ENCODE measurements at places on chromosomes 3 and 15.

- DNase-seq = no peak
Observed at GRCh38 chr3:181721046-181721875, 9.5 kb downstream of the SOX2 start.

DNA sequence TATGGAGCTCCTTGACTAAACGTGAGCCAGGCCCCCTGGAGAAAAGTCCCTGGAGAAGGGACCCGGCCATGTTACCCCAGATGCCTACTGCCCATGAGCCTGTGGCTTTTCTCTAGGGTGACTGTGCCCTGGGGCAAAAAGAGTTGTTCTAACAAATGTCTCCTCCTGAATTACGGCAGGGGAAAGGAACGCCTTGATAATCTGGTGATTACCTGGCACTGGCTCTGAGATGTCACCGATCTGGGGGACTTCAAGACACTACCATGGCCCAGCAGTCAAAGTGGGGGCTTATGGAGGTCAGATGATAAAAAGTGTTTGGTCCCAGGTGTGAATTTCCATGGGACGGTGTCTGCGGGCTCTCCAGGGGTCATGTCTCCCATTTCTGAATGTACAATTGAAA is 140.7 kb downstream of the KLF13 start:
- DNase-seq = no peak

DNA sequence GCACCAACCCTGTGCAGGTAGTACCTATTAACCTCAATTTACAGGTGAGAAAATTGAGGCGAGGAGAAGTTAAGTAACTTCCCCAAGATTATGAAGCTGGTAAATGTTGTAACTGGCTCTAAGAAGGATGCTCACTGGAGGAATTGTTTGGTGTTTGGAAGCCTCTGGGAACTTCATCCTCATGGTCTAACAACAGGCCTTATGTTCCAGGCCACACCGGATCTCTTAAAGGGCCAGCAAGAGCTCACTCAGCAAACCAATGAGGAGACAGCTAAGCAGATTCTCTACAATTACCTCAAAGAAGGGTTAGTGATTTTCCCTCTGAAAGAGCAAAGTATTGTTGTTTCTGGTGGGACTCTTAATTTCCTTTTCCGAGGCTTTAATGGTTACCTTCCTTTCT is 63.9 kb downstream of the CGNL1 start:
- DNase-seq = no peak

GRCh38 chr15:70516408-70517193 is 246.8 kb downstream of the UACA start:
- DNase-seq = no peak

DNA sequence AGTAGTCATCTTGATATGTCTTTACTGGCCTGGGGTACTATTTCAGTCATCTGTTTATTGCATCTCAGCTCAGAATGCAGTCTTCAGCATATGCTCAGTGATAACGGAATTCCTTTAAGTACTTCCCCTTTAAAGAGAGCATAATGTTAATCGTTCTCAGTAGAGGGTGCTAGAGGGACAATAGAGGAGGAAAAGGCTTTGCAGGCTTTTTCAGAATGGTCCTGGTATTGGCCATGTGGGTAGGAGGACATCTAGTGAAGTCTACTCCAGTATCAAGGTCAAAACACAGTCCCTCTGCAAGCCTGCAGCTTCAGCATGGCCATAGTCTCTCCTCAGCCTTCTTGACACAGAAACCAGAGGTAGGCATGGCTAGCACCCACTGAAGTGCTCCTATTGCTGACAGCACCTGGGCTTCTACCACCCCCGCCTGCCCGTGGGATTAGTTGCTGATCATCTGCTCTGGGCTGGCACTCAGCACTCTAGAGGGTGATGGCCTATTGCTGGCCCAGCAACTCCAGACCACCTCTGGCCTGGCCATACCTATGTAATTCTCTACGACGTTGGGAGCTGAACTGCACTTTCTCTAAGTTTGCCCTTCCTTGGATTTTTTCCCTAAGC is 65.4 kb downstream of the KCNH8 start:
- DNase-seq = no peak

- no peak for DNase-seq
Observed at GRCh38 chr3:107675233-107675900, 152.6 kb downstream of the BBX start.

DNA sequence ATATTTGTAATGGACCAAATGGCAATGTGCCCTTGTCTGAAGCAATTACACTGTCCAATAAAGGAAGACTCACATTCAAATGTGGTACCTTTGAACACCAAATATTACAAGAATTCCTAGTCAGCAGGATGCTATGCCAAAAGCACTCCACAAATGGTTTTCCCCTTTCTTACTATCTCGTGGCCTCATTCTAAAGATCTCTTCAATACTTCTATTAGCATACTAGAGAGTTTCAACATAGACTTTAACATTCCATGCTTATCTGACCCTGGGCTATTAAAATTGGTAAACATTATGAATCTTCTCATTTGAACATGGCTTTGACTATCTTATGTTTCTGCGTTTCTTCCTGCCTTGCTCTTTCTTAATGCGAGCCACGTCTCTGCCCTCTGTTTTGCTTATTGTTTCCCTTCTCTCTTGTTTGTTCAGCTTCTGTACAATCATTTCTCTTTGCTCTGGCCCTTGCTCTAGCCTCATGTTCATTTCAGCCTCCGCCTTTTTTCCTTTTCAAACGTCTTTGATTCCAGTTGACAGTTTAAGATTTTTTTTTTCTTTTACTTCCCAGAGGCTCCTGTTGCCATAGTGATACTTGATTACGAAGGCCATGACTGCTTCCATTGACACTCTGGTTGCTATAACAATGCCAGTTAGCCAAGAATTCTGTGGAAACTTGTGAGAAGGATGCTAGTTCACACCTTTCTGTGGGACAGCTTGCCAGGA is 49.5 kb upstream of the SLC9A9 start:
- DNase-seq = no peak

GRCh38 chr15:73946046-73946721 is 19.9 kb downstream of the LOXL1 start:
- no peak for DNase-seq

- no peak for DNase-seq
Observed at GRCh38 chr3:15685927-15686326, 84.4 kb downstream of the BTD start.

DNA sequence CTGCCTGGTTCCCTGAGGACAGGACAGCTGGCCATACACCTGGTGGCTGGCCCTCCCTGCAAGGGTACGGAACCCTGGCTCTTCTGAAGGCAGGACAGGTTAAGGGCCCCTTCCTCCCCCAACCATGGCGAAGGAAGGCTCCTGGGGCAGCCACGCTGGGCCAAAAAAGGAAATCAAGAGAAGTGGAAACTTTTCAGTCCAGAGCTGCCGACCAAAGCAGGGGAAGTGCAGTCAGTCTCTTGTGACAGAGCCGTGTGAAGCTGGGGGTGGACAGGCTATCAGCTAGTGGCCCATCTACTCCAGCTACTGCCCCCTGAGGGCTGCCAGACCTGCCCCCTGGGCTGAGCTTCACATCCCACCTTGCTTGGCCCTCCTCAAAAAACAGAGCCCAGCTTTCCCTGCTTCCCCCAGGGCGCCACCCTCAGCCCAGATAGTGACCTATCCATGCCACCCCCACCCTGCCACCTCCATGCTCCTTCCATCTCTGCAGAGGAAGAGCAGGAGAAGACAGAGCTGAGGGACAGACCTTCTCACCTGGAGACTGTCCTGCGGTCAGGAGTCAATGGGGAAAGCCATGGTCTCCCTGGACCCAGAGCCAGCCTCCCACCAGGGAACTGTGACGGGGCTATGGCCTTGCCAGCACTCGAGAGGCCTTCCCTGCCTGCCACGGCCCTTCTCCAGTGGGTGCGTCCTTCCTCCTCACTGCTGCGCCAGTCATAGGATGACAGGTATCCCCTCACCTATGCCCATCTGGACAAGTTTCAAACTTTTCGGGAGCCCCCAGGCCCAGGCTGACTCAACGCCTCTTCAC is 4.6 kb downstream of the SEMA7A start:
- DNase-seq = no peak

- no peak for DNase-seq
Observed at GRCh38 chr3:139465636-139466035, 10.7 kb downstream of the RBP2 start.

- DNase-seq = no peak
Observed at GRCh38 chr3:126337980-126338651, 19.1 kb downstream of the KLF15 start.

GRCh38 chr15:92714077-92714476 is 58.5 kb upstream of the FAM174B start:
- no peak for DNase-seq

- no peak for DNase-seq
Observed at GRCh38 chr3:149765762-149766334, 13.6 kb upstream of the COMMD2 start.

DNA sequence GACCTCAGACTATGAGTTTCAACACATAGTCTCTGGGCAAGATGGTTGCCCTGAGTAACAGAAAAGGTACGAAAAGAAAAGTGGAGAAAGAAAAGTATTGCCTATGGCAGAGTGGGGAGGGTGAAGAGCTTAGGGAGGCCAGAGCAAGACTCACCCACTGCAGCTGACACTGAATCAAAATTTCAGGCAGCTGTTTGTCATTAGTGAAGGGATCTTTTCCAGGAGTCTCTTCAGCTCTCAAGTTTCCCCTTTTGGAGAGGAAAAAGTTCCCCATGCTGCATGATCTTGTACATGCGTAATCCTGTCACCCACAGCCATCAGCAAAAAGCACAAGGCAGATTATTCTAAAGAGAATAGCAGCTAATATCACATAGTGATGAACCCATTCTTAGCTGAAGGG is 616.9 kb upstream of the GBE1 start:
- no peak for DNase-seq

- no peak for DNase-seq
Observed at GRCh38 chr15:56805466-56806147, 72.3 kb upstream of the ZNF280D start.

- no peak for DNase-seq
Observed at GRCh38 chr15:43219929-43220928, 589 bp downstream of the EPB42 start.

- no peak for DNase-seq
Observed at GRCh38 chr3:126985132-126985985, 2.4 kb downstream of the PLXNA1 start.

GRCh38 chr3:55782807-55783206 is 295.7 kb upstream of the WNT5A start:
- DNase-seq = no peak

DNA sequence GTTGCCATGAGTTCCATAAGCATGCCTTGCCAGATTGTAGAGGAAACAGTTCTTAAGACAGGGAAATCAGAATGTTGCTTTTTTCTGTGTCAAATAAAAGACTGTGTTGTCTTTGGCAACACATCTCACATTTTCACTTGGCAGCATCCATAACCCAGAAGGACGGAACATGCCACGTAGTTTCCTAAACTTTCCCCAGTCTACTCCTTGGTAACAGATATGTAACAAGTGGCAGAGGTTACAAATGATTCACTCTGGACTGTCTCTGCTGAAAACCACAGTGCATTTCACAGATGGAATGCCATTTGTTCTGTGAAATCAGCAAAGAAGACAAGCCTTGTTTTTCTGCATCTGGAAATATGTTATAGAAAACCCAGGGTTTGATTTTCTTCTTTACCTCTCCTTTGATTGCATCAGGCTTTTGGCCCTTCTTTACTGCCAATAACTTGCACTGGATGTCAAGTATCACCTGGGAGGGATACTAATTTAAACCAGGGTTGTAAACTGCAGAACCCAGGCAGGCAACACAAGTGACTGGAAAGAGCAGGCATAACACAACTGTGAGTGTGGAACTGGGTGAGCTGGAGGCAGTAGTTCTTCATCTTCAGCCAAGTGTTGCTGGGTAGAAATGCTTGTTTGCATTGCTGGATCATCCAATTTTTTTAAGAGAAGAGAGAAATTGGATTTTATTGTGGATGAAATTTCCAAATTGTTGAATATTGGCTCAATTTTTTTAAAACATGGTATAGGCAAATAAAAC is 124.4 kb upstream of the FOXB1 start:
- no peak for DNase-seq

GRCh38 chr3:73203101-73203500 is 141.6 kb downstream of the EBLN2 start:
- DNase-seq = no peak

DNA sequence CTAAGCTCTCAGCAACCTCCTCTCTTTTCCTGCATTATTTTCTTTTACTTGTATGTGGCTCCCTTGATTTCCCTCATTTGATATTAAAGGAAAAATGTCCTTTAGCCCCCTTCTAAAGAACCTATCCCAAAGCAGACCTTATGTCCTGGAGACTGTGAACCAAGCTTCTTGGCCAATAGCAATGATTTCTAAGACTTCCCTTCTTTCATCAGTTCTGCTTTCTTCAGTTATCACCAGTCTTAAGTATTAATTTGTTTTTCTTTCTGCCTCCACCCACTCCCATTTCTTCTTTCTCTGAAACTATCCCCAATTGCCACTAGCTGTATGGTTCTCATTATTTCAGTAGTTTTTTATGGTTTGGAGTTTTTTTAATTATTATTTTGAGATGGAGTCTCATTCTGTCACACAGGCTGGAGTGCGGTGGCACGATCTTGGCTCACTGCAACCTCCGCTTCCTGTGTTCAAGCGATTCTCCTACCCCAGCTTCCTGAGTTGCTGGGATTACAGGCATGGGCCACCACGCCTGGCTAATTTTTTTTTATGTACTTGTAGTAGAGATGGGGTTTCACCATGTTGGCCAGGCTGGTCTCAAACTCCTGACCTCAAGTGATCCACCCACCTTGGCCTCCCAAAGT is 12.1 kb downstream of the TMOD3 start:
- DNase-seq = no peak

DNA sequence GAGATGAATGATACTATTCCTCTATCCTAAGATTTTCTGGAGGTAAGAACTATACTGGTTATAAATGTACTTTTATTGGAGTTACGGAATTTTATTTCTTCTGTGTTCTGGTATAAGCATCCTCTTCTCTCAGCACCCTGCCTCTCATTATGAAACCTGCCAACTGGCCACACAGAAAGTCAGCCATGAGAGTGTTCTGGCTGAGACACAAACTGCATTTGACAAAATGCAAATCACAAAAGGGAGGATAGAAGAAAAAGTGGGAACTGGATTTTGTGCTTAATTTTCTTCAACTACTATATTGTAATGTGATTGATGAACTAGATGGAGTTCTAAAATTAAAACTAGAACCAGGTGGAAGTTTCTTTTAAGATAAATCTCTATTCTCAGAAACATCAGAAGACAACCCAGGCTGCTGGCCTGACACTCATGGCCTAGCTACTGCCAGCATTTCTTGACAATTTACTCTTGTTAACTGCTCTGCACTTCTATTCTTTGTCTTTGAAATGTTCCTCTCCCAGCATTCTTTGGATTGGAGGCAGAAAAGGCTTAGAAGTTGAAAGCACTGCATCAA is 143.1 kb downstream of the WDR76 start:
- DNase-seq = no peak

GRCh38 chr15:74297887-74298286 is 61.8 kb downstream of the CCDC33 start:
- no peak for DNase-seq

- no peak for DNase-seq
Observed at GRCh38 chr3:53996141-53996874, 104.6 kb upstream of the SELENOK start.

DNA sequence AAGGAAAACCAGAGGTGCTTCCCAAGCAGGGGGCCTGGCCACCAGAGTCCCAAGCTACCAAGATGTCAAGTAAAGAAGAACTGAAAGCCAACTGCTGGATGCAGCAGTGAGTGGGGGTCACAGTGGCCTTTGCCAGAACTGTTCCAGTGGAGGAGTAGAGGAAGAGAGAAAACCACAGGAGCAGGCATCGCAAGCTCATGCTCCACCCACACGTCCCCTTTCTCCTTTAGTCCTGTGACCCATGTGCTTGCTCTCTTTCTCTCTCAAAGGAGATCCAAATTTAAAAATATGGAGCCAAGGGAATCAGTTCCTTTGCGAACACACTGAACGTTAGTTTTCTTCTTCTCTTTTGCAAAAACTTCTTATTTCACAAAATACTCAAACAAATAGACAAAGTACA is 12.4 kb upstream of the ABHD2 start:
- DNase-seq = no peak

GRCh38 chr3:99875581-99875928 is 57.9 kb downstream of the CMSS1 start:
- no peak for DNase-seq

Measured in stimulated activated CD8-positive, alpha-beta memory T cell treated with anti-CD3 and anti-CD28 coated beads, Interleukin-4, amount 100 ng/mL, for 1 hour (primary cell).